ENCODE measurements at places on chromosomes 4 and X.

DNA sequence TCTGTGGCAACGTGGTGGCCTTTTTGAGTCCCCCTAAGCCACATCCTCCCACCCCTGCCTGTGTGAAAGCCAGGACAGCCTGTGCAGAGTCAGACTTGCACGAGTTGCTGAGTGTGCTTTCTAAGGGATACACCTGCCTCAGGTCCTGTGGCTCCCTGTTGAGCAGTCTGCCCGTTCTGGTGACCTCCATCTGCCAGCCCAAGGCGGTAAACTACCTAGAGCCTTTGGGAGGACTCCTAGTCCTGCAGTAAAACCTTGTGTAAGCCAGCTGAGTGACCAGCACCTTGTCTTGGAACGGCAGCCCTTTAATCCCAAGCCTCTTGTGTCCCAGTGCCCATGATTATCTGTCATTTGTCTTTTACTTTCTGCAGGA is 69.3 kb downstream of the NBDY start:
- DNase-seq = no peak

DNA sequence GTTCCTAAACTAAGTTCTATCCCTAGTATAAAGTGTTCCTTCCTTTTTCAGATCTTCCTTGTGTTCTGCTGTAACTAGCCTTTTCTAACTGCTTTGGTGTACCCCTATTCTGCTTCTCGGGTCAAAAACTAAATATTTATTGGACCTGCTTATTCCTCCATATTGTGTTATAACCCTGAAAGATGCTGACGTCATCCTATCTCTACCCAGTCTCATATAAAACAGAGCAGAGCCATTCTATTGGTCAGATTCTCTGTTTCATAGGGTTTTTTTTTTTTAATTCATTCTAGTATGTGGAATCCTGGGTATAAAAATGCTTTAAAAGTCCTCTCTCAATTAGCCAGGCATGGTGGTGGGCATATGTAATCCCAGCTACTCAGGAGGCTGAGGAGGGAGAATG is 349.7 kb downstream of the ACTRT1 start:
- no peak for DNase-seq

GRCh38 chr4:160038615-160039014 is 935.7 kb downstream of the RAPGEF2 start:
- DNase-seq = no peak

GRCh38 chr4:3364634-3365314 is 72.0 kb downstream of the RGS12 start:
- DNase-seq = no peak

- no peak for DNase-seq
Observed at GRCh38 chr4:88549815-88550214, 26.2 kb upstream of the PYURF start.

DNA sequence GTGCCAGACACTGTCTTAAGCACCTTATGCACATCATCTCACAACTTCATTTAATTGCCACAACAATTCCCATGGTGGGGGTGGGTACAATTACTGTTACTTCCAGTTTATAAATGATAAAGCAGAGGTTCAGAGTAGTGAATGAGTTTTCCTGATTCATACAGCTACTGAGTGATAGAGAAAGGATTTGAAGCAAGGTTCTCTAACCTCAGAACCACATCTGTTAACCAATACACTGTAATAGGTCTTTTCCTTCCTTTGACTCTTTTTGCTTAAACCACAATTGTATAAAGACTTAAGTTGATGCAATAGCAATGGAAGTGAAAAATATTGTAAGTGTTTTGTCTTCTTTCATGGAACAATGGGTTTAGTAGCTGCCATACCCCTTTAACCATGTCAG is 43.5 kb upstream of the PAK3 start:
- DNase-seq = no peak

GRCh38 chr4:6534618-6535328 is 40.2 kb upstream of the MAN2B2 start:
- no peak for DNase-seq

DNA sequence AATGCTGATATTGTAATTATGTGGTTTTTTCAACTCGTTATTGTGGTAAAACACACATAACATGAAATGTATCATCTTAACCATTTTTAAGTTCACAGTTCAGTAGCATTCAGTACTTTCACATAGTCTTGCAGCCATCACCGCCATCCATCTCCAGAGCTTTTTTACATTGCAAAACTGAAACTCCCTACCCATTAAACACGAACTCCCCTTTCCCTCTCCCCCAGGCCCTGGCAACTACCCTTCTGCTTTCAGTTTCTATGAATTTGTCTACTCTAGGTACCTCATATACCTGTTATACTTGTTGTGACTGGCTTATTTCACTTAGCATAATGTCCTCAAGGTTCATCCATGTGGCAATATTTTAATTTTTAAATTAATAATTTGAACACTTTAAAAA is 380.6 kb downstream of the MAPK10 start:
- DNase-seq = no peak

- no peak for DNase-seq
Observed at GRCh38 chr4:37481547-37482122, 204.5 kb downstream of the RELL1 start.

- no peak for DNase-seq
Observed at GRCh38 chr4:105171912-105172311, 25.2 kb downstream of the TET2 start.

DNA sequence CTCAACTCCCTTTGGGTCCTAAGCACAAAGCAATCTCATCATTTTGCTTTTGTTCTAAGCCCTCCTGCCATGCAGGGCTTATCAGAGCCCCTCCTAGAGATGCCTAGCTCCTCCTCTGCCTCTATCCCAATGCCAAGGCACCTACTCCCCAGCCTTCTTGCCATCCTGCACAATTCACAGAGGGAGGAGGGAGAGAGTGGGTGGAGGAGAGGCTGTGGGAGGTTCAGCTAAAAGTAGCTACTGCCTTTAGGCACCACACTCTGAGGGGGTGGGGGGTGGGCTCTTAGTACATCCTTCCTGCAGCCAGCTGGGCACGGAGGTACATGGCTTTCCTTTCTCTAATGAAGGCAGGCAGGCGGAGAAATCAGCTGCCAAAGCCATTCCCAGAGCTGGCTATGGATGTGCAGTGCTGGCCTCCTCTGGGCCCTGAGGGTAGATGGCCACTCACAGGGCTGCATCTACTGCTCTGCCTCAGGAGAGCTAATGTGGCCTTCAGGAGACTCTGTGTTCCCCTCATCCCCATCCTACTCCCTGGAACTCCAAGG is 40.1 kb downstream of the ARHGEF9 start:
- DNase-seq = no peak

DNA sequence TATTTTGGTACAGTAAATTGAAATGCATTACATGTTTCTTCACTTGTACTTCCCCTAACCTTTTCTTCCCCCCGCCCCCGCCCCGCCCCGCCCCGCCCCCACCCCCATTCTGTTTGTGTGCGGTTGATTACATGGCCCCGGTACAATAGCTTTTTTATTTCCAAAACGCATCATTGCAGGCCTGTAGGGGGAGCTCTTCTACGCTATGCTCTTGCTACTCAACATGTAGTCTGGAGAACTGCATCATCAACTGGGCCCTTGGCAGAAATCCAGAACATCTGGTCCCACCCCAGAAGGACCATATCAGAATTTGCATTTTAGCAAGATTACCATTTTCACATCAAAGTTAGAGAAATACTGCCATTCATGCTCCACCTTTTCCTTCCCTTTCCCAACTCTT is 333.3 kb upstream of the DDX53 start:
- DNase-seq = peak; percentile 6

All from endothelial cell (in vitro differentiated cells).